Stimulated activated effector memory CD8-positive, alpha-beta T cell treated with anti-CD3 and anti-CD28 coated beads, Interleukin-12 subunit alpha, Interleukin-12 subunit beta, amount 100 ng/mL, for 72 hours (primary cell): ENCODE measurements at places on chromosomes 12 and 14.

DNA sequence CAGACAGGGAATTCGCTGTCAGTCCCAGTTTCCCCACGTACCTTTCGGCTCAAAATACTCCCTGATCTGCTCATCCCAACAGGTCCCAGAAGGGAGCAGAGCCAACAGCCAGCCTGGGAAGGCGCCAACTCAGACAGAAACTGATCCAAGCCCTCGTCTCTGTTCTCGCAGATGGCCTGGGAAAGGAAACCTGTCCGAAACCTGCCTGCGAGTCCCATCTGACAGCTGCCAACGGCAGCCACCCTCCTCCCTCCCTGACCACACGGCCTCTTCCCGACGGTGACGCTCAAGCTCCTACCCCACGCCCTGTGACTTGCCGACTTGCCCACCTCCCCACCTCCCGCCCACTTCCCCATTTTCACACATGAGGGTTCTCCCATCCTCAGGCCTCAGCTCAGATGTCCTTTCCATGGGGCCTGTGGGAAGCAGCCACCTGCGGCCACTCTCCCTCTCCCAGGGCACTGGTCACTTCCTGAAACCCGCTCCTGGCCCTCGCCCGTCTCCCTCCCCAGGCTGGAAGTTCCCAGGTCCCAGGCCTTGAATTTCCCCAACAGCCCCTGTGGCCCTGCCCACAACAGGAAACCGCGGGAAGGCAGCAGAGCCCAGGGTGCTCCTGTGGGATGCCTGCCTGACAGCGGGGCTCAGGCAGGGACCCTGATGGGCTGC, 60.9 kb upstream of the FBRSL1 start:
- no peak for DNase-seq

GRCh38 chr12:109010259-109010658, 10.6 kb downstream of the SVOP start:
- no peak for DNase-seq

DNA sequence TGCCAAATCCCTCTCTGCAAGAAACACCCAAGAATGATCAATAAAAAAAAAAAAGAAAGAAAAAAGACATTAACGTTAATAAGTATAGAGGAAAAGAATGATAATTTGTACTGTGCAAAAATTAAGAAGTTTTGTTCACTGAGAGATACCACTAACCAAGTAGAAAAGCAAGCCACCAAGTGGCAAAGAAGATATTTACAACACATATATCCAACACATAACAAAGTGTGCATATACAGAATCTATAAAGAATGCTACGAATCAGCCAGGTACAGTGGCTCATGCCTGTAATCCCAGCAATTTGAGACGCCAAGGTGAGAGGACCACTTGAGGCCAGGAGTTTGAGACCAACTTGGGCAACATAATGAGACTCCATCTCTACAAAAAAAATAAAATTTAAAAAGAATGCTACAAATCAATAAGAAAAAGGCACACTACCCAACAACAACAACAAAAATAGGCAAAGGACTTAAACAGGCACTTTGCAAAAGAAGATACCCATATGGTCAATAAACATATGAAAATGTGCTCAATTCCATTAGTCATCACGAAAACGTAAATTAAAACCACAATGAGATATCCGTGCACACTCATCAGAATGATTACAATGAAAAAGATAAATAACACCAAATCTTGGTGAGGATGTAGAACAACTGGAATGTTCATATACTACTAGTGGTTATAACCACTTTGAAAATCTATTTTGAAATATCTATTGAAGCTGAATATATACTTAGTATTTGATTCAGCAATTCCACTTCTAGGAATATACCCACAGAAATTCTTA, 19.8 kb downstream of the GALNT4 start:
- DNase-seq: no peak

GRCh38 chr12:116620492-116621191, 61.5 kb downstream of the MAP1LC3B2 start:
- no peak for DNase-seq

DNA sequence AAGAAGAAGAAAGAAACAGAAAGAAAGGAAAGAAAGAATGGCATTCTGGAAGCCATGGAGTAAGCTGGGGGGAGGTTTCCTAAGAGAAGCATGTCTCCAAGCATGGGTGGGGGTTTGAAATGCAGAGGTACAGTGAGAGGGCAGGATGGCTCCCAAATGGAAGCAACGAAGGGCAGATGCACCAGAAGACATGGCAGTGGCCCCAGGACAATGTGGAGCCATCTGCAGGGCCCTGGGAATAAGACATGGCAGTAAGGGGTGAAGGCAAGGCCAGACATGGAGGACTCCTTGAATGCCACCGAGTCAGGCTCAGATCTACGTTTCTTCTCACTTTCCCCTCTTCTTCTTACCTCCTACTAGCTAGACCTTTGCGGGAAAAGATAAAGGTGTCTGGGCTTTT, 4.7 kb upstream of the COL2A1 start:
- DNase-seq: no peak

DNA sequence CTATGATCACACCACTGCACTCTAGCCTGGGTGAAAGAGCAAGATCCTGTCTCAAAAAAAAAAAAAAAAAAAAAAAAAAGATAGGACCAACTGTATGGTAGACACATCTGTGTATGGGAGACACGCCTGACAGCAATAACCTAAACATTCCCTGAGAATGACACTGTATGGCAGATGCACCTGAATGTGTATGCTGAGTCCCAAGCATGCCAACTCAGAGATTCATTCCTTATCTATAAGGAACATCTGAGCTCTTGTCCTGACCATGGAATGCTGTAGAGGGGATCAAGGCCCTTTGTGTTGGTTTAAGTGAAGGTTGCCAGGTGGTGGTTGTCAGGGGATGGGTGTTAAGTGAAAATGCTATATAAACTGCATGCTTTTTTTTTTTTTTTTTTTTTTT, 19.2 kb upstream of the LGALS3 start:
- DNase-seq: no peak

GRCh38 chr14:97726676-97727075, 929.5 kb downstream of the VRK1 start:
- DNase-seq: no peak

GRCh38 chr12:5379749-5380496, 52.0 kb upstream of the NTF3 start:
- no peak for DNase-seq

- DNase-seq: peak; percentile 60
Observed at GRCh38 chr14:32252030-32252670, 49.1 kb upstream of the RNU6-8 start.

GRCh38 chr12:64875186-64875585, 50.7 kb downstream of the TBC1D30 start:
- no peak for DNase-seq

- no peak for DNase-seq
Observed at GRCh38 chr14:38238878-38239277, 17.0 kb downstream of the CLEC14A start.

GRCh38 chr12:122909442-122910288, 13.7 kb upstream of the VPS37B start:
- no peak for DNase-seq

GRCh38 chr12:113120670-113121370, 14.7 kb downstream of the RASAL1 start:
- DNase-seq: no peak

- no peak for DNase-seq
Observed at GRCh38 chr12:90828621-90829020, 126.4 kb downstream of the CCER1 start.

- DNase-seq: no peak
Observed at GRCh38 chr12:100733817-100734593, 60.6 kb upstream of the ANO4 start.

DNA sequence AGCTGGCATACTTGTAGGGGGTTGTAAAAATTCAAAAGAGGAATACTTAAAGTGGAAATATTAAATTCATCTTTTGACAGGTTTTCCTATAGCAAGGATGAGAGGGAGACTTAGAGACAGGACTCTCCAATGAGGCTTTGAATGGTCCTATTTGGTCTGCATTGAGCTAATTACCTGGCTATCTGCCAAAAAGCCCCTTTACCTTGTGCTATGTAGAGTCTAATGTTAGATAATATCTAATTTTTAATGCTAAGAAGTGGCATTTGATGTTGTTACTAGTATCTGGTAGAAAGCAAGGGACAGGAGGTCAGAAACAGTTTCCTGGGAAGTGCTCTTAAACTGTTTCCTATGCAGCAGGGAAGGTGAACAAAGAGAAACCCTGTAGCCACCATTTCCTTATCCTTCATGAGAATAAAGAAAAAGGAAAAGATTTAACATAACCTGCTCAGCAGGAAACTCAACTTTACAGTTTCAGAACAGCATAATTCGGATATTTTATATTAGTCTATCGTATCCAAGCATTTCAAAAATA, 550.0 kb downstream of the SOX5 start:
- DNase-seq: no peak

DNA sequence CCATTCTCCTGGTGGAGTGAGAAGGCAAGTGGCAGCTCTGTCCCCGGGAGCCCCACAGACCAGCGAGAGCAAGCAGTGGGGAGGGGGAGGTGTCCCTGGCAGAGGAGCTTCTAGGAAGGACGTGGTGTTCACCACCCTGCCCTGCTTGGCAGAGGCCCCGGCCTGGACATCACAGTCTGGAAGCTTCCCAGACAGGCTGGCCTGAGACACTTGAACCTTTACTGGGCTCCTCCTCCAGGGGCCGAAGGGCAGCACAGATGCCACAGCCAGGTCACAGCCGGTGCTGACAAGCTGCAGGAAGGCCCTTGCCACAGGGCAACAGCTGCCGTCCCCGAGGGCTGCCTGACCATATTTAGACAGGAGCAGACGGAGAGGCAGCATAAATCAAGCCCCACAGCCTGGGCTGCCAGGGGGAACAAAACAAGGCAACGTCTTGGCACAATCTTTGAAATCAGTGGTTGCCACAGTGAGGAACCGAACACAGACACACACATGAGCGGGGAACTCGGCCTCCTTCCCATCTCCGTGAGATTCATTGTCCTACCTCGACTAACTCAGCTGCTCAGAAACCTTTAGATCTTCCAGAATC, 28.5 kb downstream of the PRIMA1 start:
- DNase-seq: no peak

DNA sequence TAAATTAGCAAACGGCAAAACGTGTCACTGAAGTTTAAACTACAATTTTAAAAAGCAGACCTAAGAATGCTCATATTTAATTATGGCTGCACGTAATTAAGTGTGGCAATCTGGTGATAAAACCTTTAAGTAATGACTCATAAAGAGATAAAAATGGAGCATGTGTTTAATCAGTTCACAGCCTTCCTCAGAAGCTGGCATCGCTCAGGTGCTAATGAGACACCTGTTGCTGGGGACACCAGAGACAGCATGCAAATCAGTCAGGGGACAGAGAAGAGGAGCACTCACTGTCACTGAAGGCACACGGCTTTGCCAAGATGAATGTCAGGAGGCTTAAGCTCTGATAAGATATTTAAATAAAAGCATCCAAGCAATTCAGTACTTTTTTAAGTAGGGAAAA, 840.3 kb downstream of the GALC start:
- DNase-seq: no peak

DNA sequence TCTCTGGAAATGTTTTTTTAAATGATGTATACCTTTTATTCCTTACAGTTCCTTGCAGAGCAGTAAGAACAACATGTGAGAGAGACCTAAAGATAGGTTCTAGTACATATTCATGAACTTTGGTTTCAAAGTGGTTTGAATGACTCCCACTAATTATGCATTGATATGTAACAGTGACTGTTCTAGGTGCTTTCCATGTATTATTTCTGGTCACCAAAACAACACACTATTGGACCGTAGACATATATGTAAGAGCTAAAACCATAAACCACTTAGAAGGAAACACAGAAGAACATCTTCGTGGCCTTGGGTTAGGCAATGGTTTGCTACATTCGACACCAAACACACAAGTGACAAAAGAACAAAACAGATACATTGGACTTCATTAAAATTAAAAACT, 37.9 kb downstream of the SOX5 start:
- no peak for DNase-seq

DNA sequence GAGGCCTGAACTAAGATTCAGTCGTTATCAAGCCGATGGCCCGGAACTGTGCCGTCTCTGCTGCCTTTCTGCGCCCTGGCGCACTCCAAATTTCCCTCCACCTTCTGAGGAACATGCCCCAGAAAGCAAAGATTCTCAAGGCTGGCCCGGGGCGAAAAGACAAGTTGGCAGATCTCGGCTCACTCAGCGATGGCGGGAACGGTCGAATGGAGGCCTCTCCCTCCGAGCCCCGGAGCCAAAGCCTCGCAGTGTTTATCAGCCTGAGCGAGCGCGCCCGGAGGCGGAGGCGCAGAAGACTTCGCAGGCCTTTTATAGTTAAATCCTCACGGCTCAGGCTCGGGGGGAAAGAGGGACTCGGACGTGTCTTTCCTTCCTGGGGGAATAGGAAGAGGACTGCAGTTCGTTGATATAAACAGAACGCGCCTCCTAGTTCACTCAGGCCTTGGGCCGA, 5.6 kb downstream of the TBX5 start:
- DNase-seq: no peak

GRCh38 chr14:61379639-61380184, 58.3 kb downstream of the PRKCH start:
- DNase-seq: no peak

DNA sequence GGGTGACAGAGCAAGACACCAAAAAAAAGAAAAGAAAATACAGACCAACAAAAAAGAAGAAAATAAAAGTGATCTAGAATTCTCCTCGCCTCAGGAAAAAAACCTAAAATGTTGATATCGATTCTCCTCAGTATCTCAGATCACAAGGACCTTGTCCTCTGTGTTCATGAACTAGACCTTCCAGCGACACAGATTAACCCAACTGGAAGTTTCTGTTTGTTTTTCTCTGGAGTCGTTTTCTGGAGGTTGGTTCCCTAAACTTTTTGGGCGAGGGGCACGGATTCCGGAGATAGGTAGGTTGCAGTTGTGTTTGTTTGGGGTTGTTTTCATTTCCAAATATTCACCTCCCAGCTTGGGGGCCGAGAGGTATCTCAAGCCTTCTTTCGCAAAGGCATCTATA, 559 bp upstream of the RFC5 start:
- DNase-seq: no peak

GRCh38 chr12:122473543-122474323, 27.0 kb downstream of the ZCCHC8 start:
- DNase-seq: no peak

DNA sequence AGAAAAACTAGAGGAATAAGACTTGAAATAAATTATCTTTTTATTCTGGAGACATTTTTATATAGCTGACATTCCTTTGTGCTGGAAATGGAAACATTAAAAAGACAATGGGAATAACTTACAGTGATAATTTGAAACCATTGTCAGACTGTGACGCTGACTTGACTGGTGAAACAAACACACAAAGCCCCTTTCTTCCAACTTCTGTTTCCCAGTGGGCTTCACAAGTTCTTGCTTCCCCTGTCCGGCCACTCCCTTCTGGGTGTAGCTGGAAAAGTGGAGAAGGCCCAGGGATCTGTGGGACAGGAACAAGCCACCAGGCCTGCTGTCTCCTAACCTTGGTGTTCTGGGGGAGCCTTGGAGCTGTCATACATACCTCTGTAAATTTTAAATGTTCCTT, 58.8 kb downstream of the PELI2 start:
- no peak for DNase-seq
